ENCODE measurements at places on chromosomes 2 and 18. TPM values are rescaled to one million over a fixed set of nuclear protein-coding genes. Genes with fewer than 3 reads are reported as not detected.
A peak's percentile ranks its signal among the peaks of the same experiment; 100 is the strongest.

PFN4 gene
- total RNA-seq: not detected

MAP3K19 gene
- total RNA-seq: not detected

CFC1 gene
- 0.22 TPM for total RNA-seq

LIPG gene
- 6.1 TPM for total RNA-seq

CNDP1 gene
- total RNA-seq: 0.29 TPM

NRBP1 gene
- total RNA-seq: 140 TPM

CCDC102B gene
- 1.2 TPM for total RNA-seq

SLC23A3 gene
- 1.2 TPM for total RNA-seq

AQP12A gene
- not detected for total RNA-seq

ANKRD29 gene
- total RNA-seq: 2.1 TPM

DNA sequence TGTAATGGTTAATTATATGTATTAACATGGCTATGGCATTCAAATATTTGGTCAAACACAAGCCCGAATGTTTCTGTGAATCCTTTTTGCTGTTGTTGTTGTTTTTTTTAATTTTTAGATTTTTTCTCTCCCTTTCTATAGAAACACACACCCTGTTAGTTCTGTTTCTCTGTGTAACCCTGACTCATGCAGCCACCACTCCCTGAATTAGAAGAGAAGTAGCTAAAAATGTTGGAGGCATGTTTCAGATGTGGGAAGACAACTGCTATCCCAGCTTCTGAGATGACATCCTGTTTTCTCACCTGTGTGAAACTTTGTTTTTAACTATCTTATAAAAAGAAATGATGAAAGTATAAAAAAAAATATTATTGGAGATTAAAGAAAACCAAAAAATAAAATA lies 219.6 kb upstream of the RGPD4 start:
- no peaks in the 10 kb centered on the region for H3K4me1 ChIP-seq
- peaks cover 5% of the 10 kb centered on the region for H3K36me3 ChIP-seq
- DNase-seq: no peak

- H3K36me3 ChIP-seq: no peaks in the 10 kb centered on the region
- no peak overlapping the region for H3K4me3 ChIP-seq
- no peaks in the 10 kb centered on the region for H3K27me3 ChIP-seq
- DNase-seq: no peak
- no peaks in the 10 kb centered on the region for H3K4me1 ChIP-seq
- no peak overlapping the region for H3K27ac ChIP-seq
These were observed 149.6 kb downstream of the ICOS start for GRCh38 chr2:204086167-204086566.

DNA sequence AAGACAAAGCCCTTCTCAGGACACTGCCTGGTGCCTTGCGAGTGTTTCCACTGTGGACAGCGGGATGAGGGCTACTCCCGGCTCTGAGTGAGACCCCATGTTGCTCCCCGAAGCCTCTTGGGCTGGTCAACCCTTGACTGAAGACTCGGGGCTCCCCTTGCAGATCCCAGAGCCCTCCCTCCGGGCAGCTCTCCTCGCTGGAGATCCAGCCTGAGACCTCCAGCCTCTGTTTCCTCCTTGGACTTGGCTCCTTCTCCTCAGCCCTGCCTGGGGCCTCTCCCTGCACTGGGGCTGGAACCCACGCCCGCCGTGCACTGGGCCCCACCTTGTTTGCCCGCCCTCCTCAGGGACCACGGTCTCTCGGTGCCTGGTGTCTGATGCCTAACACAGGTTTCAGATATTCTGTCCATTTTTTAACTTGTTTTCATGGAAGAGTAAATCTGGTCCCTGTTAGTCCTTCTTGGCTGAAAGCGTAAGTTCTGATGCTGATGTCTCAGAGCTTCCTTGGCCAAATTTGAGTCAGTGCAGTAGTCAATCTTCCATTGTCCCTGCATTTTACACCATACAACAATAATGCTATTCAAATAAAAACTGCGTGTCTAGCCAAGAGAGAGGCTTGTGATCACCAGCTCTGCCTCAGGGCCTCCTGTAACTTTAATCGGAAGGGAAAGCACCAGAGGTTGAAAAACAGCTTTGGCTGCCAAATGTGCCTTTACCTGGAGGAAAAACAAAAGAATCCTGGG lies 139.3 kb upstream of the CTDP1 start:
- no peaks in the 10 kb centered on the region for H3K4me1 ChIP-seq
- no peaks in the 10 kb centered on the region for H3K27me3 ChIP-seq
- no peak overlapping the region for H3K4me3 ChIP-seq
- H3K36me3 ChIP-seq: peaks cover 5% of the 10 kb centered on the region
- no peak overlapping the region for H3K27ac ChIP-seq

- no peak for DNase-seq
- H3K27ac ChIP-seq: no peak overlapping the region
- H3K4me3 ChIP-seq: no peak overlapping the region
These were observed 164.2 kb upstream of the ETAA1 start for GRCh38 chr2:67232936-67233335.

GRCh38 chr18:48030616-48031480 lies 100.4 kb upstream of the SMAD2 start:
- DNase-seq: peak; percentile 72
- H3K4me3 ChIP-seq: no peak overlapping the region
- no peak overlapping the region for H3K27ac ChIP-seq

- no peak overlapping the region for H3K27ac ChIP-seq
- no peak overlapping the region for H3K4me3 ChIP-seq
- H3K4me1 ChIP-seq: no peaks in the 10 kb centered on the region
- no peaks in the 10 kb centered on the region for H3K27me3 ChIP-seq
- H3K36me3 ChIP-seq: no peaks in the 10 kb centered on the region
These were observed 41.2 kb upstream of the TEX51 start for GRCh38 chr2:126857502-126857901.

- peaks cover 5% of the 10 kb centered on the region for H3K36me3 ChIP-seq
- no peaks in the 10 kb centered on the region for H3K27me3 ChIP-seq
- no peak overlapping the region for H3K27ac ChIP-seq
- no peaks in the 10 kb centered on the region for H3K4me1 ChIP-seq
These were observed 377.8 kb upstream of the FSIP2 start for GRCh38 chr2:185360776-185361175.

DNA sequence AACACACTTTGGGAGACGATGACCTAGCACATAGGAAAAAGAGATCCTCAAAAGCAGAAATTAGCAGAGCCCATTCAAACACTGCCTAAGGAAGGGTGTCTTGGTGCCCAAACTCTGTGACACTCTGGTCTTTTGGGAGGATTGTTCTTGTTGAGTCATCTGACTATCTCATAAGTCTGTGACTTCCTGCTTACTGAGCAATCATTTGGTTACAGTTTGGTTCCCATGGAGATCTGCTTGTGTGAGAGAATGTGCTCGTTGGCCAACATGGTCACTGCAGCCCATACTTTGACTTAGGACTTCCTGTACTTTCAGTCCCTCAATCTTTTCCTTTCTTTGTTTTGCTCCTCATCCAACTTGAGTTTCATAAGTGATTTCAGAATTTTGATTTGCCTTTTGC lies 602.9 kb downstream of the NYAP2 start:
- H3K36me3 ChIP-seq: no peaks in the 10 kb centered on the region
- H3K27me3 ChIP-seq: no peaks in the 10 kb centered on the region
- no peak overlapping the region for H3K27ac ChIP-seq
- DNase-seq: no peak

GRCh38 chr2:167294776-167295140 lies 406.5 kb downstream of the XIRP2 start:
- no peak for DNase-seq
- no peaks in the 10 kb centered on the region for H3K27me3 ChIP-seq
- peak overlapping the region; percentile 98 for H3K4me3 ChIP-seq
- no peaks in the 10 kb centered on the region for H3K4me1 ChIP-seq
- H3K27ac ChIP-seq: no peak overlapping the region
- H3K36me3 ChIP-seq: no peaks in the 10 kb centered on the region

- no peaks in the 10 kb centered on the region for H3K4me1 ChIP-seq
- no peak for DNase-seq
- no peak overlapping the region for H3K4me3 ChIP-seq
- H3K27ac ChIP-seq: no peak overlapping the region
- no peaks in the 10 kb centered on the region for H3K36me3 ChIP-seq
These were observed 1605.3 kb upstream of the ACVR2A start for GRCh38 chr2:146239392-146240135.

DNA sequence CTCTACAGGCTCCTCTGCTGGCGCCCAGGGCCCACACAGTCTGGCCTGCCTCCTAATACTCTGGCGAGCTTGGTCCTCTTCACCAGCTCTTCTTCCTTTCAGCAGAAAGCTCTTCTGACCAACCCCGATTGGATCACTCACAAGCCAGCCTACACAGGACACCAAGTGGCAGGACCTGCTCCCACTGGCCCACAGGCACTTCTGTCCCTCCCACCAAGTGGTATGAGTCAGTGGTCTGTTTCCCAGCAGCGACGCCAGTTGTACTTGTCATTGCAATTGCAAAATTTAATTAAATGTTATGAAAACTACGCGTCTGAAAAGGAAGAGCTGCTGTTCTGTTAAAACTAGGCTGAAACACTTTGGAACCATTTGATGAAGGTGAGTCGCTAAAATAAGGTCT lies 46.7 kb downstream of the NDUFA10 start:
- H3K27me3 ChIP-seq: no peaks in the 10 kb centered on the region
- H3K4me1 ChIP-seq: no peaks in the 10 kb centered on the region
- no peak for DNase-seq

DNA sequence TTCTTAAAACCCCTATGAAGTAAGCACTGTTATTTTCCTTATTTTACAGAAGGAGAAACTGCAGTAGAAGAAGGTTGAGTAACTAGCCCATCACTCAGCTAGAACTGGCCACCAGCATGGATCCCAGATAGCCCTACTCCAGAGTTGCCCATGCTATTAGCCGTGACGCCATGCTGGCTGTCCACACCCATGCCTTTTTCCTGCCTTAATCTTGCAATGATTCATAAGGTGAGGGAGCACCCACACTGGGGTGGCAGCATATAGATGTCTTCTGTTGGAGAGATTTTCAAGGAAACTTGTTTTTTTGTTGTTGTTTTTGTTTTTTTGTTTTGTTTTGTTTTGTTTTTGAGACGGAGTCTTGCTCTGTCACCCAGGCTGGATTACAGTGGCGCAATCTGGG lies 204.1 kb upstream of the HAAO start:
- H3K27me3 ChIP-seq: no peaks in the 10 kb centered on the region
- no peaks in the 10 kb centered on the region for H3K36me3 ChIP-seq
- H3K4me1 ChIP-seq: no peaks in the 10 kb centered on the region
- H3K4me3 ChIP-seq: no peak overlapping the region
- H3K27ac ChIP-seq: no peak overlapping the region

DNA sequence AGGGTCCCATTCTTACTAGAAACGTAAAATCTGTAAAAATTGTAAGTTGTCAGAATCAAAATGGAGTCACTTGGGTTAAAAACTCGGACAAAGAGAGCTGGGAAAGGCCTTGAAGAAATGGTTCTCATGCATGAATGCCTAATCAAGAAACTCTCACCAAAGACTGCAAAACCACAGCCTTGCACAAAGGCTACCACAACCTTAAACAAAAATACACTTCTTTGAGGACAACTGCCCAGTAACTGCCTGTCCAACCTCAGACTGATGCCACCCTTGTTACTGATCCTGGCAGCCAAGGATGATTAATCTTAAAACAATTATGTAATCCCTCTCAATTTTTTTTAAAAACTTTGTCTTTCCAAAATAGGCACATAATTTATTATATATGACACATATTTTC lies 299.3 kb downstream of the CCDC85A start:
- H3K27ac ChIP-seq: no peak overlapping the region
- H3K4me1 ChIP-seq: no peaks in the 10 kb centered on the region
- no peaks in the 10 kb centered on the region for H3K36me3 ChIP-seq

DNA sequence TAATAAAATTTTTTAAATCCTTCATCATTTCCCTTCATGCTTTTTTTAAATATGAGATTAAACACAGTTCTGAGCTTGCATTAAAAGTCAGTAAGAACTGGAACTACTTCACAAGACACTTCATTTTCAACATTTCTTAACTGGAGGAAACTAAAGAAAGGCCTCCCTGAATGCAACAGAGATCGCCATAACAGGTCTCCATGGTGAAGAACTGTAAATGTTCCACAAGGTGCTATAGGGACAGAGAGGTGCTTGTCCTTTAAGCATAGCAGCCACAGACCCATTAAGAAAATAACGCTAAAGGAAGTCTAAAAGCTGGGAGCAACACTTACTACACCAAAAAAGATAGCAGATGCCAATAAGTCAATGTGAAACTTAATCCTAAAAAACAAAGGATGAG lies 8.5 kb downstream of the STAM2 start:
- no peak for DNase-seq
- no peaks in the 10 kb centered on the region for H3K4me1 ChIP-seq
- no peak overlapping the region for H3K4me3 ChIP-seq

DNA sequence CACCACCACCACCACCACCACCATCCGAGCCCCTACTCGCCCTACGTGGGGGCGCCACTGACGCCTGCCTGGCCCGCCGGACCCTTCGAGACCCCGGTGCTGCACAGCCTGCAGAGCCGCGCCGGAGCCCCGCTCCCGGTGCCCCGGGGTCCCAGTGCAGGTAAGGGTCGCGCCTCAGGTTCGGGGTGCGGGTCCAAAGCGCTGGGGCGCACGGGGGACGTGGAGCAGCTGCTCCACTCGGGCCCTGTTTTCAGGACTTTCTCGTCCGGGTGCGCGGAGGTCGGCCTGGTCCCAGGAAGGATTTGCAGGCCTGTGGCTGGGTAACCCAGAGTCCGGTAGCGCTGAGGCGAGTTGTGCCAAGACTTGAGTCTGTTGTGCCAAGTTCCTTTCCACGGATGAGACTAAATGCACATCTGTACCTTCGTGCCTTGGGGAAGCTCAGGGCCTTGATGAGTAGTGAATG lies 2.8 kb downstream of the GATA6 start:
- H3K27ac ChIP-seq: no peak overlapping the region
- H3K36me3 ChIP-seq: no peaks in the 10 kb centered on the region
- DNase-seq: no peak
- no peaks in the 10 kb centered on the region for H3K4me1 ChIP-seq

- peaks cover 9% of the 10 kb centered on the region for H3K36me3 ChIP-seq
- no peak for DNase-seq
- no peak overlapping the region for H3K27ac ChIP-seq
- peaks cover 5% of the 10 kb centered on the region for H3K4me1 ChIP-seq
- H3K27me3 ChIP-seq: no peaks in the 10 kb centered on the region
These were observed 8.1 kb downstream of the STK17B start for GRCh38 chr2:196163285-196163684.

- no peak overlapping the region for H3K27ac ChIP-seq
- no peaks in the 10 kb centered on the region for H3K27me3 ChIP-seq
- no peaks in the 10 kb centered on the region for H3K36me3 ChIP-seq
- no peak for DNase-seq
- H3K4me3 ChIP-seq: no peak overlapping the region
- peaks cover 4% of the 10 kb centered on the region for H3K4me1 ChIP-seq
These were observed 22.3 kb upstream of the LPIN1 start for GRCh38 chr2:11724151-11724550.

DNA sequence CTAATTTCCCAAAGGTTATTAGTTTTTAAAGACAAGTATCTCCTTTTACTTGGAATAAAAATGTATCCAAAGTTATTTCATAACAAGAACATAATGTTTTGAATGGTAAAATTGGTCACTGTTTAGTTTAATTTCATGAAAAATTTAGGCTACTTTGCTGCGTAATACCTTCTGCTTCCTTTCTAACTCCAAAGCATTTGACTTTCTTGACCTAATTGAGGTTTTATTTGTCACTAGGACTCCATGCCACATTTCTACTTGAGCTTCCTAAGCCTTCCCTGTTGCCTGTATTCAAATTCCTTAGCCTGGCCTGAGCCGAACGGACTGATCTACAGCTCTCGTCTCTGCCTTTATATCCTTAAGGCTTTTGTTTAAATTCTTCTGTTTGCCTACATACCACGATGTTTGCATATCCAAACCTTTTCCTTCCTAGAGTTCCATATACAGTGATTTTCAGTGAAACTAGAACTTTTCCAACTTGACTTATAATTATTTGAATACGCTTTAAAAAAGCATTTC lies 25.1 kb downstream of the ARMC9 start:
- H3K36me3 ChIP-seq: peaks cover 8% of the 10 kb centered on the region
- no peak overlapping the region for H3K27ac ChIP-seq
- no peaks in the 10 kb centered on the region for H3K27me3 ChIP-seq
- peaks cover under 1% of the 10 kb centered on the region for H3K4me1 ChIP-seq
- H3K4me3 ChIP-seq: no peak overlapping the region
